ENCODE measurements at places on chromosomes 2 and 18. TPM values are rescaled to one million over a fixed set of nuclear protein-coding genes. Genes with fewer than 3 reads are reported as not detected.
A peak's percentile ranks its signal among the peaks of the same experiment; 100 is the strongest.

DNA sequence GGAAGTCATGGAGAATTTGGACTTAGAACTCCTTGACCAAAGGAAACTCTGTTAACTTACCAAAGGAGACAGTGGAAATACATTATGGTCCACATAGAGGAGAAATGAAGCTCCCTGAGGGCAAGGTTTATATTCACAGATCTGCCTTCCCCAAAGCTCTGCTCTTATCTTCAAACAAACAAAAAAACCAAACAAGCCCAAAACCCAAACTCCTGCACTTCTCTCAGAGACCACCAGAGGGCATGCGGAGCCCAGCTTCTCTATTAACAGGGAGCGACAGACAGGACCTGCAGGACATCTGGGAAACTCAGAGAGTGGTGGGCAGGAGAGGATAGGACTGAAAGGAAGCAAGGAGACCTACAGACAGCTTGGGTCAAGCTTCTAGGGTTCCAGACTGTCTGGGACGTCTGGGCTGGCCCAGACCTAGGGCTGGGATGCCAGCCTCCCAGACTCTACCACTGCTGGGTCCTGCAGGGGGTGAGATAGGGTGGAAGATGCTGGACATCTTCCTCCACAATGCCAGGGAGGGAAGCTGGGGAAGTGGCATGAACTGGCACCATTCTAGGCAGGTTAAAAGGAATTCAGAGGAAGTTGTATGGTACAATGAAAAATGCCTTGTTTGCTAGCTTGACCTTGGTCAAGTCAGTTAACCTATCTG is 4.0 kb upstream of the WNT10A start:
- DNase-seq, result peak; percentile 57

DNA sequence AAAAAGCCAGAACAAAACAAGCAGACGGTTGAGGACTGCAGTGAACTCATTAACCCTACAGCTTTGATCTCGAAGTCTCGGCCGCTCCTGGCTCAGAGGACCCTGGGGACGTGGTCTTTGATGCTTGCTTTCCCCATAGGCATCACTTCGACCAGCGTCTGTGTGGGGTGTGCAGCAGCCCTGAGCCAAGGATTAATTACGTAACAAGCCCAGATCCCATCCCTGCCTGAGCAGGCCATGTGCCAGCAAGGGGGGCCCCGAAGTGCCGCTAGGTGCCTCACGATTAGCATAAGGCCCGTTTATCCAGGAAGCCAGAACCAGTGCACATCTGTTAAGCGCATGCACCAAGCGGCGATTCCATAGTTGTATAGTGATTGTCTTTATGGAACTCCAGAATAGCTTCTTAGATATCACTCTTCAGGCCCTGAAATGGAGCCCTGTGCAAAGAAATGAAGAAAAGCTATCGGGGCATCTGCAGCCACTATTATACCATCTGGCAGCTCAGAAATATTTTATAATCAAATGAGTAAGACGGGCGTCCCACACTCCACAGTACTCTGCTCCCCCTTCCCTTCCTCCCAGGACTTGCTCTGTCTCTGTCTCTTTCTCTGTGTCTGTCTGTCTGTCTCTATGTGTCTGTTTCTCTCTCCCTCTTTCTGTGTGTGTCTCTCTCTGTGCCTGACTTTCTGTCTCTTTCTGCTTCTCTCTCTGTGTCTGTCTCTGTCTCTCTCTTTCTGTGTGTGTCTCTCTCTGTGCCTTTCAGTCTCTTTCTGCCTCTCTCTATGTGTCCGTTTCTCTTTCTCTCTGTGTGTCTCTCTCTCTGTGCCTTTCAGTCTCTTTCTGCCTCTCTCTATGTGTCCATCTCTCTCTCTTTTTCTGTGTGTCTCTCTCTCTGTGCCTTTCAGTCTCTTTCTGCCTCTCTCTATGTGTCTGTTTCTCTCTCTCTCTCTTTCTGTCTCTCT is 41.7 kb downstream of the HPCAL1 start:
- DNase-seq, result no peak

DNA sequence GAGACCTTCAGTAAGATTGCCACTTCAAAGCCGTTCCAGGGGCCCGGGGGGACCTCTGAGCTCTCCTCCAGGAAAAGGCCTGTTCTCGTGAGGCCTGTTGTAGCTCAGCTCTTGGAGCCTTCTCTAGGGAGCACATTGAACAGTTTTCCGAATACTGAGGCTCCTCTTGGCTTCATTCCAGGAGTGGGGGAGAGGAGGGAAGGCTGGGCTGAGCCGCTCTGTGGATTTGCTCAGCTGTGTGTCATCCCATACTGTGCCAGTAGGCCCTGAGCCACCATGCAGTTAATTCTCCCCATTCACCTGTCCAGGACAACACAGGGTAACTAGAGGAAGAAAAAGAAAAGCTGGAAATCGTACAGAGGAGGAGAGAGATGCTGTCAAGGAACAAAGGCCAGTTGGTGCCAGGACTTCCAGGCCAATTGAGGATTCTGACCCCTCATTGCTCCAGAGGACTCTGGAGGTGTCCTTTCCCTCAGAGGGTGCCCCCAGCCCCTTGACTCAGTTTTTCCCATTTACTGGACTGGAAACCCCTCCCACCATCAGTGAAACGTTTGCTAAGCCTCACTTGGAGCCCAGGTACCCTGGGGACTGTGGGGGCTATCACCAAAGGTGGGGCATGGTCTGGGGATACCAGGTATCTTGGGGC is 41.4 kb downstream of the HS1BP3 start:
- DNase-seq, result peak; percentile 66

- no peak for DNase-seq
Measured at GRCh38 chr18:58584200-58585127, 44.4 kb downstream of the ALPK2 start.

DNA sequence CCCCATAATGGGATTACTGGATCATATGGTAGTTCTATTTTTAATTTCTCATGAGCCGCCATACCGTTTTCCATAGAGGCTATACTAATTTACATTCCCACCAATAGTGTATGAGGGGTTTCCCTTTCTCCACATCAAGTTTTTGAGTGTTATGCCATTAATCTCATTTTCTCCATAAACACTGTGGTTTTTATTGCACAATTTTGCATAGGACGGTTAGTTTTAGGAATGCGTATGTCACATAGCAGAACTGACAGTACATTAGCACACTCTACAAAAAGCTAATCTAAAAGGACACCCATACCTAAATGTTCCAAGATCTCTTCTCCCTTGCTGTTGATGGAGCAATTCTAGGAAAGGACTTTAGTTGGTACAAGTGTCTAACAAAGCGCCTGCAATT is 32.5 kb downstream of the DARS1 start:
- no peak for DNase-seq

- no peak for DNase-seq
Measured at GRCh38 chr2:33380719-33381118, 95.7 kb upstream of the RASGRP3 start.

DNA sequence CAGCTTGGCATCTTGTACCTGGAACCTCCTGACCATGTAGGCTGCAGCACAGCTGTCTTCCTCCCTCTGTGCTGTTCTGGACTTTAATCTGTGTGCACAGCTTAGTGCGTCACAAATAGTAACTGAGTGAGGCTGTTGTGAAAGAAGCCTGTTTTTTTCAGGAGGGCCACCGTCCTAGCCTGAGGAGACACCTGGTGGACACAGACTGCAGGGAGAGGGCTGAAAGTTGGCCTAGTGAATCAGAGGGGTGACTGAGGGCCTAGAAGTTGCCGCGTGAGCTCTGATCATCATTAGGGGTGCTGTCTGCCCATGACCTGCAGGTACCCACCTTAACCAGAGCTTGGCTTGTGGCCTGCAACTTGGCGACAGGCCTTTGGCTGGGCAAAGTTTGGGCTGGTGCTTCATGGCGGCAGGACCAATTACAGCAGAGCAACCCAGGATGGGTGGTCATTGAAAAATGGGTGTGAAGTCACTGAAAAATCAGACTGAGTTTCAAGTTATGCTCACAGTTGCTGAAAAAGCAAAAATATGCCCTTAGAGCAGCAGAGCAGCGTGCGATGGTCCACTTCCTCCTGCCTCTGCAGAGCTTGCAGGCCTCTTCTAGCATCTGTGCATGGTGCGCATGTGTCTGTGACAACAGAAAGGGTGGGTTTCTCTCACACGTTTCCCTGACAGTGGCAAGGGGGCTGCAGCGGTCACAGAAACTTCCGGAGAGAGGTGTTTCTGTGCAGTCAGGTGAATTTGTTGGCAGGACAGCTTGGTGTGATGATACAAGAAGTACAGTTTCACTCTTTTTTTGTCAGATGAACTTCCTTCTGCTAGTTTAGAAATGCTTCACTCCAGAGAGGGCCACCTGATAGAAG is 9.6 kb downstream of the GDF7 start:
- DNase-seq, result no peak

DNA sequence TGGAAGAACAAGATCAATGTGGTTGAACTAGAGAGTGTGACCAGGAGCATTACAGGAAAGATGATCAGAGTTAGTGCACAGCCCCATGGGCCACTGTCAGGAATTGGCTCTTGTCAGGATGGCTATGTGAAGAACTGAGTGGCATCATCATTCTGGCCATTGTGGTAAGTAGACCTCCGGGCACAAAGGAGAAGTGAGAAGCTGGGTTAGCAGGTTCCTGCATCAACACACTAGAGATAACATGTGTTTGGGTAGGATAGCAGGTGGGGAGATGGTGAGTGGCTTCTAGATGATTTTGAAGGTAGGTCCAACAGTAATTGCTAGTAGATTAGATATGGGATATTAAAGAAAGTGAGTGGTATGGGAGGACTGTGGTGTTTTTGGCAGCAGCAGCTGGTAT is 408.2 kb downstream of the TSN start:
- no peak for DNase-seq

DNA sequence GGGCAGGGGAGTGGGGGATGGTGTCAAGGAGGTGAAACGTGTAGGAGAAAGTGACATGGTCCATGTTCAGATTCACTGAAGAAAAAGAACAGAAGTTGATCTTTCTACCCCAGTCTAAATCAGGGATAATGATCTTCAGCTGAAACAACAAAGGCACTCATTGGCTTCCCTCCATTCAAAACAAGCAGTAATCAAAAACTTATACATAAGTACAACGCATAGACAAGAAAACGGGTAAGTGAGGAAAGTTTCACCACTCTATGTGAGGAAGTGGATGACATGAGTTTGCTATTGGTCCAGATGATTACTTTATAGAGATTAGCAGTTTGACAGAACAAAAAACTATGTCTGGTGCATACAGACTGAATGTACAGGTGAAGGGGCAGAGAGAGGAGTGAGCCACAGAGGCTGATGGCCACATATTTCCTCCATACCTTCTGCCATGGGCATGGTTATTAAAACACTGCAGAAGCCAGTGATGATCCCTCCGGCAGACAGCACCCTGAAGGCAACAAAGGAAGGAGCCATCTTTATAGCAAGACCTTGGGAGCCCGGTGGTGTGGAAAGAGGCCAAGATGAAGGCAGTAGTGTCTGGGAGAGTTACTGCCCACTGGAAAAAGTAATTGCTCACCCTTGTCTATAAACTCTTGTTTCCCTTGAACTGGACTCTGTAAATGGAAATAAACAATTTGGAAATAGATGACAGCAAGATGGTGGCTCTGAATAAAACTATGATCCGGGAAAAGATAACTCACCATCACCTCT is 57.7 kb downstream of the SLC25A12 start:
- DNase-seq, result no peak

The SPHKAP gene
- 41.8 TPM for polyA plus RNA-seq

The CD226 gene
- 0.89 TPM for polyA plus RNA-seq

The ASAP2 gene
- polyA plus RNA-seq, result 18.8 TPM
